ENCODE measurements at places on chromosomes 6 and 20.

DNA sequence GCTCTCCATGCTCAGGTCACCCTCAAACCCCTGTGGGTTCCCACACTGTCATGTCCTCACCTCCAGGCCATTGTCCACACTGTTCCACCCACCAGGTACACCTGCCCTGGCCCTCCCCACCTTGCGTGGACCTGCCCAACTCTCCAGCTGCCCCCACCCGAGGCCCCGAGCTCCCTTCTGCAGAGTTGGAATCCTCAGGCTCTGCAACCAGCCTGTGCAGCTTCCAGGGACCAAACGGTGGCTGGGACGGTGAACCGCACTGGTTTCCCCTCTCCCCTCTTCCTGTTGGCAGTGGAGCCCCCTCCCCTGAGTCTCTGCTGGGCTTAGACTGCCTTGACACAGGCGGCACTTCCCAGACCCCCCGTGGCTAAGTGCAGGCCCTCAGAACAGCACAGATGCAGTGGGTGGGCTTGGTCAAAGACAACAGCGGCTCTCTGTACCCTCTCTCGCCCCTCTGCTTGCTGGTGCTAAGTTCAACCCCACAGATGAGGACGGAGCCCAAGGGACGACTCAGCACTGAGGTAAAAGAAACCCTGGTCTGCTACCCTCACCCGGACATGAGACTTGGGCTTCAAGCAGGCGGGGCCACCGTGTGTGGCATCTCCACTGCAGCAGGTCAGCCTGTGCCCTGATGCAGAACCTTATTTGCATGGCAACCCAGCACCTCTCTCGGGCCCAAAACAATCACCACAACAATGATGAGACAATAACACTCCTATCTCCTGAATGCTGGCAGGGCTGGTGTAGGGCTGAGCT is 11.0 kb downstream of the ZBP1 start:
- DNase-seq = no peak

- no peak for DNase-seq
Measured at GRCh38 chr20:34891166-34892062, 15.0 kb downstream of the ACSS2 start.

DNA sequence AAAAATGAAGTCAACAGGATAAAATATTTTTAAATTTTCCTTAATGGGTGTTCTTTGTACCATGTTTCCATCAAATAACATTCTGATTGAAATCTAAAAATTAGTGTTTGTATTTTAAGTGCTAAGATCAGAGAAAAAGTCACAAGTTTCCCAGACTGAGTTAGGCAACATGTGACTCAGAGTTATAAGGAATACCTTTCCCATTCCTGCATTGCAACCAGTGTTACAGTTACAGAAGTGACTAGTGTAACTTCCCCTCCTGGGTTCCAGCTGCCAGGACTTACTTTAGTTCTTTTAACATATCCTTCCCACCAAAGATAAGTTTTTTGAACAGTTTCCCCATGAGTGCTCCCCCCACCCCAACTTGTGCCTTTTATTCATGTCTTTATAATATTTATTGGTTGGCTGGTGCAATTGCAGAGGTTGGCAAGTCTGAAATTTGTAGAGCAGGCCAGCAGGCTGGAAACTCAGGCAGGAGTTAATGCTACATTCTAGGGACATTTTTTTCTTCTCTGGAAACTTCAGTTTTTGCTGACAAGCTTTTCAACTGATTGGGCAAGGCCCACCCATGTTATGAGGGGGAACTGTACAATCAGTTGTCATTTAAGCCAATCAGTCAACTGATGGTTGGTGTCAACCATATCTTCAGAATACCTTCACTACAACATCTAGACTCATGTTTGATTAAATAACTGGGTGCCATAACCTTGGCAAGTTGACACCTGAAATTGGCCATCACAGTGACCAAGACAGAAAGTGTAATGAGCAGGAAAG is 22.9 kb upstream of the ESR1 start:
- no peak for DNase-seq

DNA sequence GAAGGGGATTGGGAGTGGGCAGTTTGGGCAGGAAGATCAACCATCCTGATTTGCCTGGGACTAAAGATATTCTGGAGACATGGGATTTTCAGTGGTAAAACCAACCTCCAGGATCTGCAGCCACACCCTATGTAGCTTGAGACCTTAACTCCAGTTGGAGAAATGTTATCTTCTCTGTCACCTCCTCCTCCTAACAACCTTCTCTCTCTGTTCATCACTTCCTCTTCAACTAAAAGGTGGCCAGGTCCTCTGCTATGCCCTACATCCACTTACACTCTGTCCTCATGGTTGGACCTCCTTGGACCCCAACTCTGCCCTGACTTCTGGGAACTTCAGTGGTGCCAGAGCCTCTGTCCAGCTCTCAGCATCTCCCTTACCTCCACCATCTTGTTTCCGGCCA is 42.0 kb upstream of the SLC9A8 start:
- DNase-seq = no peak

DNA sequence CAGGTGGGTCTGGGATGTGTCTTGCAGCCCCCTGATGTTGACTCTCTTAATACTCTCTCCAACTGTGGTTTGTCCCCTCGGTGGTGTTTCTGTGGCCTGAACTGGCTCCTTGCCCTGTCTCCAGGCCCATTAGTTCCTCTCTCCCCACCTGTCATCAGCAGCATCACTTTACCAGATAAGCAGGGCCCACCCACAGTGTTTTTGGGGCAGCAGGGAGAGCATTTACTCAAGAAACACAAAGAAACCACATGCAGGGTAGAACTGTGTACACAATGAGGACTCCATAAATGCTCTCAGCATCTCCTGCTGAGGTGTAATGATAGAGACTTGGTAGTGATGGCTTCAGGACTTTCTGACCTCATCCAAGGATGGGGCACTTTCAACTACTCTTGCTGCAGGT is 20.2 kb upstream of the MRPS18A start:
- DNase-seq = no peak

- no peak for DNase-seq
Measured at GRCh38 chr20:57257701-57258453, 8.6 kb downstream of the BMP7 start.

DNA sequence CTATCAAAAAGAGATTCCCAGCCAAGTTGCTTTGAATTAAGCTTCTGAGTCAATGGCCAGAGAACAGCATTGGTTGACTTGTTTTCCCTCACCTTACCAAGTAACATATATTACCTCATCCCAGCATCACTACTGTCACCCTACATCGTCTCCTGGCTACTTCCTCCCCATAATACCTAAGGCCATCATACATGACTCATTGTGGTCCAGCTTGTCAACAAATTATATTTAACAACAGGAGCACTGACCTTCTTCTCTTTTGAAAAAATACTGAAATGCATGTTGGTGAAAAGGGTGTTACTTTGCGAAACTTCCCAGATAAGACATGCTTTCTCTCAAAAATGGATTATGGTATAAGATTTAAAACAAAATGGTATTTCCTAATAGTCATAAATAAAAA is 106.9 kb downstream of the TBX18 start:
- DNase-seq = no peak

DNA sequence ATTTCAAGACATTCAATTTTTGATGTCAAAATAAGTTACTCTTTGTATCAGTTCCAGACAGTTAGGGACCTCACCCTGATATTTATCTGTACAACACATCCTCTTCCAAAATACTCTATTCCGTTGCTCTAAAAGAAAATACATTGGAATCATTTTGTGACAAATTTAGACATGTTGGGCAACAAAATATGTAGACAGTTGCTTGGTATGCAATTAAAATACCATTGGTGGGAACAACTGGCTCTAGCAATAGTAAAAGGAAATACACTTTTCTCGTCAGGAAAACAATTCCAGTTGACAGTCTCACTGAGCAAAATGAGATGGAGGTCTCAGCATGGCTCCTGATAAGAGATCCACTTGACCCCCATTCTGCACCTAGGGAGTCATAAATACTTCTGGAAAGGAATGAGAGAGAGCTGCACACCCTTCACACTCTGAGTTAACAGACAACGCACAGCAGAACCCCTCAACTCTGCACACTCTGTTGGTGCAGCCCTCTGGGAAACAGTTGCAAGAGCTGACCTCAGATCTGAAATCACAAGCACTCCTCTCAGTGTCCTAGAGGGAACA is 171.3 kb upstream of the NT5E start:
- no peak for DNase-seq

GRCh38 chr6:168632694-168633093 is 191.7 kb downstream of the SMOC2 start:
- DNase-seq = no peak

DNA sequence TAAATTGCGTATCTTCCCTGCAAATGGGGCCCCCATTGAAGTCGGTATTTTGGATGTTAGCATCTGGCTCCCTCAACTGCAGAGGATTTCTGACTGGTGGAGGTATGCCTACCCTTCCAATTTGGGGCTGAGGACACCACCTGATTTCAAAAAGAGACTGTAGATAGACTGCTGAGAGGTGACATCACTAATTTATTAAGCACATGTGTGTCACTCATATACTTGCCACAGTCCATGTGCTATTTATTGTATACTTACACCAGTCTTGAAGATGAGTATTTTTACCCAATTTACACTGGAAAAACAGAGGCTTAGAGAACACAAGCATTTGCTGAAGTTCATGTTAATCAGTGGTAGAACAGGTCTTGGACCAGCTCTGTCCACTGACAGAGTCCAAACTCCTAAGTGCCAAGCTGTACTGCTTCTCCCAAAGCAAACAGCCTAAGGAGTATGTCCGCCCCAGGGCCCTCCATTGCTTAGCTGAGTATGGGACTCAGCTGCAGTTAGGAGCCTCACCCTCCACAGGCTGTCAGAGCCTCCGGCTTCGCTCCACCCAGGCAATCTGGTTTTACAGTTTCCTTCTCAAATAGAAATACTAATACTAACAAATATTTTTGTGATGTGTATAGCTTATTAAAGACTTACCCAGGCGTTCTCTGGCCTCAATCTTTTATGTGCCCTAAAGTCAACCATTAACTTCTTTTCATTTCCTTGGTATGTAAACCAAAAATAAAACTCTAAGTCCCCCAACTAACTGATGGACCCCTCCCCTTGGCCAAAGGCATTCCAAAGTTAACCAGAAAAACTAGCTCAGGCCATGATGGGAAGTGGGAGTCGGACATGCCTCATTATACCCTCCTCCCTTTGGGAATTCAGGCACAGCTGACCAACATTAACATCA is 17.5 kb downstream of the RIN2 start:
- DNase-seq = no peak

DNA sequence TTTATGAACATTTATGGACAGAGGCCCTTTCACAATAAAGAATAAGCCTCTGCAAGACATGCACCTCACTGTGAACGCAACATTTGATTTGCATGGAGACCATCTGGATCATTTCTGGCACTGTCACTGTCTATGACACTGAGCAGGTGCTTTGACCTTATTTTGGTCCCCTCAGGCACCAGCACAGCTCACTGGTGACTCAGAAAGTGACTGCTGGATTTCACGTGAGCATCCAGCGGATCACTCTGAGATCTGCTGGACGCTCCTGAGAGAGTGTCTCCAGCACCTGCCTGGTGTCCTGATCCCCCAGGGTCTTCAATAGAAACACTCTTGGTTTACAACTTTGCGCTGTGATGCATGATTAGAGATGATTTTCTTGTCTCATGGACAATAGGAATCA is 375.7 kb downstream of the TENT5A start:
- DNase-seq = no peak

- DNase-seq = no peak
Measured at GRCh38 chr20:13229538-13229937, 8.5 kb downstream of the ISM1 start.
